Large intestine (tissue), 12 donors: ENCODE measurements at places on chromosomes 6 and 20. TPM values are rescaled to one million over a fixed set of nuclear protein-coding genes. Genes with fewer than 3 reads are reported as not detected.

GRCh38 chr6:139777202-139777970 lies 402.9 kb upstream of the CITED2 start:
- DNase-seq = no peak
- H3K36me3 ChIP-seq = no peaks in the 10 kb centered on the region
- H3K4me3 ChIP-seq = no peak overlapping the region

- DNase-seq = no peak
- no peak overlapping the region for H3K4me3 ChIP-seq
- no peaks in the 10 kb centered on the region for H3K27me3 ChIP-seq
- H3K27ac ChIP-seq = no peak overlapping the region
- peaks cover 8% of the 10 kb centered on the region for H3K4me1 ChIP-seq
These were observed 33.2 kb upstream of the SNX9 start for GRCh38 chr6:157789861-157790260.

MCCD1 gene
- polyA plus RNA-seq = not detected

RIPOR3 gene
- polyA plus RNA-seq = 9.3 TPM
